Effector CD4-positive, alpha-beta T cell (primary cell): ENCODE measurements at places on chromosomes 3 and 15.

DNA sequence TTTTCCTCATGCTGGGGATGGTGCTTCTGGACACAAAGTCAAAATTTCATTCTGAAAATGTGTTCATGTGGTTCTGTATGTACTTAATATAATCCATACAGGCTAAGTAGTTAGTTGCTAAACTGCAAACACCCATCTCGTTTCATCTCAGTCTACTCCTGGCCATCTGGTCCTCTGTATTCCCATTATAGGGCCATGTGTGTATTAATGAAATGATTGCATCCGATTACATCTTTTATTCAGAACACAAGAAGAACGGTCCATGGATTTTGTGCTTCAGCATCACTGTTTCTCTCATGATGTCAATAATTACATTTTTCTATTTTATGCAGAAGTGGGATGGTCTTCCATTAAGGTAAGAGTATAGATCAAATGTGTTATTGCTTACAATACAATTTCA lies 6.1 kb upstream of the GJD2 start:
- DNase-seq: no peak

- no peak for DNase-seq
Observed at GRCh38 chr3:9826815-9827573, 16.8 kb downstream of the RPUSD3 start.

DNA sequence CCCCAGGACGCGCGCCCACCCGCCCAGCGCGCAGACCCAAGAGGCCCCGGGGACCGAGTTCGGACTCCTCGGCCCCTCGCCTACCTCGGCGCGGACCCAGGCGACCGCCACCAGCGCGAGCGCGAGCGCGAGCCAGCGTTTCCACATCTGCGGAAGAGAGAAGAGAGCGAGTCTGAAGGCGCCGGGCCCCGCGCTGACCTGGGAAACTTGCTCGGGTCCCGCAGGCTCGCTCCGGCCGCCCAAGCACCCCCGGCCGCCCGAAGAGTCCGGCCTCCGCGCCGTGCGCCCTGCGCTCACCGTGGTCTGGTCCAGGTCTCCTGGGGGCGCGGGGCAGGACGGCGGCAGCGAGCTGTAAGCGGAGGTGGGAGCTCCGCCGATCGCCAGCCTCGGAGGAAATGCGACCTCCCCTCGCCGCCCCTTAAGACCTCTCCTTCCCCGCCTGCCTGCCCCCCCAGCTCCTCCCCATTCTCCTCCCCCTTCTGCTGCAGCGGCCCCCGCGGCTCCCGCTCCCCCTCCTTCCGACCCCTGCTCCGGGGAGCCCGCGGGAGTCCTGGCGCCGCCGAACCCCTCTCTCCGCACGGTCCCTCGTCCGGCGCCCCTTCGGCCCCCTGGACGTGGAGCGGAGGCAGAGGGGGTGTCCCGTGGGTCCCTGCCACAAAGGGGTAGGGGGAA lies at the start of gene FSTL1:
FSTL1 (minus strand) TSS at position 393 of the 672 bp plus-strand sequence; CDS start at position 147, 246 bp downstream.
- DNase-seq: no peak

- DNase-seq: no peak
Observed at GRCh38 chr3:124125315-124125714, 133.4 kb upstream of the ROPN1 start.

GRCh38 chr15:100801256-100801900 lies 78.3 kb upstream of the ALDH1A3 start:
- DNase-seq: no peak

DNA sequence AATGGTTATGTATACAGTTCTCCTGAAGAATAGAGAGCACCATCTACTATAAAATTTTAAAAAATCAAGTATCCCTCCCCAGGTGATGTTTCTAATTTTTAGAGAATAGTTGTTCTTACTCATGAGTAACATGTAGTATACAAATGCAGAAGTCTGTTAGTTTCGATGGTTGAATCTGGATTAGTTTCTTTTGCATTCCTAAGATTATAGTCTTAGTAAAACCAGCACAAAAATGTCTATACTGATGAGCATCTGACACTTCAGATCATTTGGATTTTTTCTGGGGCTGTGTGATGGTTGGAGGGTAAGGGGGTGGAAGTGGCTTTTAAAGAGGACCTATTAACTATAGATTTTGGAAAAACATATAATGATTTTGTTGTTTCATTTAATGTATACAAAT lies 167.3 kb upstream of the SGO1 start:
- no peak for DNase-seq

GRCh38 chr3:13124631-13125030 lies 51.4 kb upstream of the IQSEC1 start:
- DNase-seq: no peak

GRCh38 chr3:56753206-56753820 lies 48.4 kb downstream of the ARHGEF3 start:
- peak; percentile 14 for DNase-seq

DNA sequence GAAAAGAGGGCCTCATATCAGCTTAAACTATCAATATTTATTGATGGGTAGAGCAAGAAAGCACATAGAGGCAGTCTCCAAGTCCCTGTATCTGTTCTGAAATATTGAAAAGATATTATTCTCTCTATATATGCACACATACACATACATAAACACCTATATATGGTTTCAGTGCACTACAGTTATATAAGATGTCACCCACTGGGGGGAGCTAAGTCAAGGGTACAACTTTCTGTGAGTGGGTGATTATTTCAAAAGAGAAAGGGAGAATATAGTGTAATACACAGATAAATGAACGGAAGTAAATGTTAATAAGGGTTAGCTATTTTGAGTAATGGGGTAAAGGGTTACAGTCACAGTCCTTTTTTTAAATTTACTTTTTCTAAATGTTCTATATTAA lies 8.8 kb downstream of the SNTN start:
- no peak for DNase-seq

DNA sequence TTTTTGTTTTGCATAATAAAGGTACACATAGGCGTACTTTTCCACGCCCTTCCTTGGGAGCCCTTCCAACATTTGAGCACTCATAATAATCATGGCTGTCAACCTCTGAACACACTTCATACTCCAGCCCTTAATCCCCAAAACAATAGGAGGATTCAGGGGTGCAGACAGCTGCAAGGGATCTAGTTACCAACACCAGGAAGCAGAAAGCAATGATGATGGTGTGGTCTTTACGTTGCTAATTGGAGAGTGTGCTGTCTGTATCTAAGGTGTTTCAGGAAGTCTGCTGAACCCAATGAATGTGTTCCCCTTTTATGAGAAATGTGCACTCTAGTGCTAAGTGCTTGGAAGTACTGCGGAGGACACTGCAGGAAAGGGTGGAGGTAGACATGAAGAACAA lies 60.3 kb upstream of the PDZRN3 start:
- no peak for DNase-seq

GRCh38 chr15:88178631-88179030 lies 77.9 kb downstream of the NTRK3 start:
- no peak for DNase-seq

DNA sequence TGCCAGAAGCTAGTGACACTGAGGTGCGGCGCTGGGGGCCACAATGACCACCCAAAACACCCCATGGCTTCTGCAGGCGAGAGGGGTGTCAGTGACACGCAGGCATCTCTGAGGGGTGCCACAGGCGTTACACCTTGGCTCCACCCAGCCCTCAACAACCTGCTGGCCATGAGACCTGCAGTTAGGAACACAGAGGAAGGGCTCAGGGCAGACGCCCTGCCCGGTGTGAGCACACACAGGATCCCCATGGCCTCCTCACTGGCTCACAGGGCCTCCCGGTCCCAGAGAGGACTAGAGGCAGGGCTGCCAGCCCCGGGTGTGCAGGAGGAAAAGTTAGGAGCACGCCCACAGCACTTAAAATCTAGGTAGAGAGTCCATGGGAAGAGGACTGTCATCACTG lies 35.1 kb downstream of the CYFIP1 start:
- DNase-seq: no peak

DNA sequence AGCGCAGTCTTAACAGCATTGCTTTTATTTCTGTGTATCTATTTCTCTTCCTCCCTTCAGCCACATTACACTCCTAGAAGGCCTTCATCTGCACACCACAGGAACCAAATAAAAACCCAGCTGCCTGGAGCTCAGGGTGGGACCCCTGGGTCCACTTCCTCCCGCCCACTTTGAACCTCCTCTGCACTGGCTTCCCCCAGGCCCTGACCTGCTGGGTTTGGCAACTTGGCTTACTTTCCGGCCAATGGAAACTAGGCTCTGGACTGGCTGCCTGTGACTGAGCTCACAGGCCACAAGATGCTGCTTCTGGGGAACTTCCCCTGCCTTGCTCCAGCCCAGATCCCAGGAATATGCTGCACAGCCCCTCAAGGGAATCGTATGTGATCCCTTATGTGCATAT lies 89.8 kb downstream of the SEMA5B start:
- DNase-seq: no peak

GRCh38 chr3:53845103-53845880 lies 927 bp downstream of the CHDH start:
- no peak for DNase-seq
